ENCODE measurements at places on chromosomes 3 and 15.

GRCh38 chr3:136192831-136193230 lies 3.3 kb downstream of the MSL2 start:
- DNase-seq, result no peak

- DNase-seq, result no peak
Observed at GRCh38 chr3:25655659-25656058, 9.0 kb downstream of the TOP2B start.

DNA sequence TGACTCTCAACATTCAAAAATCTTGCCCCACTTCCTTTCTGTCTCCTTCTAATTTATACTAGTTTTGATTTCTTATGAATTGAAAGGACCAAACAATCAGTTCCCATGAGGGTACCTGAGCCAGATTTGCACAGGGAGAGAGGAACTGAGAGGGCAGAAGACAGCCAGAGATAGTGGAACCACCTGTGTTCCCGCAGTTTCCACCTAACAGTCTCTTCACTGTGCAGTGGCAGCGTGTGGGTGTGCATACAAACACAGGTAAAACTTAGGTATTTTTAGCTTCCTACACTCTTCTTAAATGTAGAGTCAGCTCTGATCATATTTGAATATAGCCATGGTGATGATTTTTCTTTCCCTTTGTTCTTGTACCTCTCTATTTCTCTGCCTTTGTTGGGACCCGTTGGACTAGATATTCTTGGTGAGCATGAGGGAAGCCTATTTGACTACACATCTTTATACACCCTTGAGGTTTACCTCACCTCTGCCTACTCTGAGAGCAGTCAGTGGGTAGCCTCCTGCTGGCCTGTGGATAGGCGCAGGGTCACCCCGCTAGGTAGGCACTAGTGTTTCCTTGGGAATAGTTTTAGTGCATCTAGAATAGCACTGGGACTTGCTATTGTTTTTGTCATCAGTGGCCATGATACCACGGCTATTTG lies 58.8 kb downstream of the MAP3K13 start:
- no peak for DNase-seq

GRCh38 chr15:63203451-63204090 lies 14.2 kb downstream of the RAB8B start:
- no peak for DNase-seq

DNA sequence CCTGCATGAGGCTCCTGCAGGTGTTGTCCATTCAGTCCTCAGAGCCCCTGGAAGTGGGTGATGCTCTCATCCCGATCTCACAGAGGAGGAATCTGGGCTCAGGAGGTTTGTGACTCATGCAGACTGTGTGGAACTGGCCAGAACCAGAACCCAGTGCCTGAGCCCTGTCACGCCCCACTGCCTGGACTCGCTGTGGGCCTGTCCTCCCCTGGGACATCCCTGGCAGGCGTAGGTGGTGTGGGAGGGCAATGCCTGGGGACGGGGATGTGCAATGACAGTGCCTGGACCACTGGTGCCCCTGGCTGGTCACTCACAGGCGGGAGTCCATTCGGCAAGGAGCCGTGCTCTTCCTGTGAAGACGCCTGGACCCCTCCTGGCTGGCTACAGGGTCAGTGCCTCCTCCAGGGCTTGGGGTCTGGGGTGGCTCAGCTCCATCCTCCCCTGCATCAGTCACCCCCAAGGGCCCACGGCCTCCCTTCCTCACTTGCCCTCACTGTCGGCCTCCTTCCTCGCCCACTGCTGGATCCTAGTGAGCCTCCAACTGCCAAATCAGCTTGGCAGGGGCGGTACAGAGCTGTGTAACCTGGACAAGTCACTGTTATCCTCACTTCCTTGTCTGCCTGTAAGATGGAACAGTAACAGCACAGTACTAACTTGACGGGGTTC lies 14.9 kb downstream of the PSTPIP1 start:
- no peak for DNase-seq

GRCh38 chr15:22885120-22885519 lies 46.7 kb downstream of the NIPA2 start:
- DNase-seq, result no peak

DNA sequence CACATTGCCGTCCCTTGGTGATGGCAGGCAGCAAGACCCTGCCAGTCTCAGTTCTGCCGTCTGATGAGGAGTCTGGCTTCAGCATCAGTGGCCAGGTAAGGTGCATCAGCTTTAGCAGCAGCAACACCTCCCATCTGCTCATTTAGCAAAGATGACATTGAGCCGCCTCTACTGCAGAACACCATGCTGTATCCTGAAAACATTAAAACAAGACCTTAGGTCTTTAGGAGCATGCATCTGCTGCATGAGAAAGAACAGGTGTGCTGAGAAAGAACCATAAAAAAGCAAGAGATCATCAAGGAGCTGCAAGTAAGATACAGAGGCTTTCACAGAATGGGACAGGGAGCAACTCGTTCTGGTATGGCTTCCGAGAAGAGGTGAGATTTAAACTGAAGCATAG lies 87.5 kb downstream of the SCN11A start:
- no peak for DNase-seq

- no peak for DNase-seq
Observed at GRCh38 chr3:64728428-64728827, 40.6 kb upstream of the ADAMTS9 start.

DNA sequence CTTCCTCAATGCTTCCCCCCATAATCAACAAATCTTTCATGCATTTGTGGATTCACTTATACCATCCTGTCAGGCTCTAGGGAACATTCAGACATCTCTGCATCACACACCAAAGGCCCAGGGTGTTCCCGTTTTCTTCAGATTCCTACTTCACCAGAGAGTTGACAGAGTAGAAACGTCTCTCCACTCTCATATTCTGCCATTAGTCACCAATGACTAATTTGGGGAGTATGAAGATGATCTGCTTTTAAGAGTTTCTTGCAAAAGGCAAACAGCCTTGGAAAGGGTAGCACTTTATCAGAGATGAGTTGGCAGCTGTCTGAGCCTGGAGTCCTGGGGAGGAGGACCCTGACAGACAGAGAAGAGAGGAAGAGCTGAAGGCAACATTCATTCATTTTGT lies 55.8 kb upstream of the DGKG start:
- DNase-seq, result no peak

All from SJSA1 (cell line).